Testis (tissue), 5 donors: ENCODE measurements at places on chromosomes 5 and 9. TPM values are rescaled to one million over a fixed set of nuclear protein-coding genes. Genes with fewer than 3 reads are reported as not detected.

DNA sequence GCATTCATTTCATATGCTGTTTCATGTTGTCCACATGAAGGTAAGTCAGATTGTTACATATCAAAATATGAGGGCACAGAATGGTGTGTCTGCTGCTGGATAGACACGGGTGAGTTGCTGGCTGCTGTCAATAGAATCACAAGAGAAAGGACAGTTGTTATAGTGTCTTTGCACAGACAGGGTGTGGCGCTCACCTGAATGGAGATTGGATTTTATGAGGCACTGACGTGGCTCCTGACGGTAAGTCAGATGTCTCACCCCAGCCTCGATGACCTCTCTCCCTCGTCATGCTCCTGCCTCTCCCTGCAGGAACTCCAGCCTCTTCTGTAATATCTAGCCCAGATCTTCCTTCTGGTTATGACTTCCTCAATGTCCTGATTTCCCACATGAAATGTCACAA lies 75.4 kb upstream of the SELENOP start:
- no peak overlapping the region for H3K27ac ChIP-seq
- no peaks in the 10 kb centered on the region for H3K27me3 ChIP-seq
- DNase-seq = no peak
- no peak overlapping the region for H3K4me3 ChIP-seq
- H3K36me3 ChIP-seq = no peaks in the 10 kb centered on the region
- no peaks in the 10 kb centered on the region for H3K4me1 ChIP-seq

The ARL10 gene
- 8.9 TPM for total RNA-seq

The RIOK2 gene
- total RNA-seq = 20.4 TPM

The BTNL9 gene
- total RNA-seq = 28.4 TPM
